ENCODE measurements at places on chromosomes 12 and 14.

DNA sequence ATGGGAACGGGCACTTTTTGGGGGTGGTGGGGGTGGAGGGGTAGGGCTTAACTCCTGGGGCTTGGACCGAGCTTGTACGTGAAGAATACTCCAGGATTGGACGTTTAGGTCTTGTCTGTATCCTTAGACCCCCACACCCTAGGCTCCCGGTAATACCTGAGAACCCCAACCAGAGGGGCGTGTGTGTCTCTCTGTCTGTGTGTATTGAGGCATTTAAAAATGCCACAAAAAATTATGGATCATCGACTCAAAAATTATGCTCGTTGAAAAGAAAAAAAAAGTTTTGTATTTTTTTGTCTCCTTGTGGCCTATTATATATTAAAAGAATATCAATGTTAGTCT lies 459 bp downstream of the PPFIBP1 start:
- DNase-seq: no peak

DNA sequence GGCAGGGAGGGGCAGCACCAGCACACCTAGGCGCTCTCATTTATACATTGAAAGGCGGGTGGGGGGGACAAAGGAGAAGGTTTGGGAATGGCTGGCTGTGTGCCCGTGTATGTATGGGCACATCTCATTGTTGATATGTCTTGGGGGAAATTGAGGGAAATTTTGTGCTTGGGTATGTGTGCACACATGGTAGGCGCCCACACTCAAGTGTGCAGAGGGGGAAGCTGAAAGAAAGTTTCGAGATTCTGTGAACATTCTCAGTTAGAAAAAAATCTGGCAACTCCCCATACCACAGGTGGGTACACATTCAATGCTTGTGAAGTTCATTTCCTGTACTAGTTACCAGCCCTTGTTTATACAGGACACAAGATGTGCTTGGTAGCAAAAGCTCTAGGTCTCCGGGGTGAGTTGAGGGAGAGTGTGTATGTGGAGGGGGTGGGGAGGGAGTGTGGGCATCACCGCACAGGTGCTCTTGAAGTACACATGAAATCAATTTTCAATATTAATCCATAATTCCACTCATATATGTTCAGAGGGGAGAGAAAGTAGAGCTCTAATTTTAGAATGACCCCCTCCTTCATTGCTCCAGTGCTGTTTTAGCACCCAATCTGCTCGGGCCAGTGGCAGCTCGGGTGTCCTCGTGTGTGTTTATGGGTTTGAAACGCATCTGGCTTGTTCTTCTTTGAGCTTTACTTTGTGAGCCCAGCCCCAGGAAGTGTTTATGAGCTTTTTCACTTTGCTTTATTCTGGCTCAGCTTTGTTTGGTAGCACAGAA lies 286.0 kb downstream of the ZFP36L1 start:
- DNase-seq: no peak

DNA sequence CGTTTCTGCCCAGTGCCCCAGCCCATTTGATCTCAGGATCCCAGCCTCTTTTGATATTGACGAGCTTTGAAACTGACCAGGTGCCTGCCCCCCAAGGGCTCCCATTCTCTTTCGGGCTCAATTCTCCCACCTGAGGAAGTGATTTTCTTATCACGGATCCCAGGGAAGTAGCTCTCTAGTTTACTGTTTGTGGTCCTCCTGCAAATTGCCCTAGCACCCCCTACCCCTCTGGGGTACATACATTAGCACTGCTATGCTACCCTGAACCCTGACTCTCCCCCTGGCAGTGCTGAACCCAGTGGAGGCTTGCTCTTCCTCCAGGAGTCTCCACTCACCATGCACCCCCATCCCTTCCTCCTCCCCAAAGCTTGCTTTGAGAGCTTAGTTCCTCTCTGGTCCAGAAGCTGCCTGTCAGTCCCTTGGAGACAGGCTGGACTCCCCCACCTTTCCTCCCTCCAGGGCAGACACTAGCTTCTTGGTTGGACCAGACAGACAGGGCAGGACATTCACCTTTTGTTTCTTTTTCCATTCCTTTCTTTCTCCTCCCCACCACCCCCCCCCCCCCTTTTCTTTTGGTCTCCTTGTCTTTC lies 4.4 kb upstream of the TBX3 start:
- no peak for DNase-seq

- no peak for DNase-seq
Observed at GRCh38 chr14:105945896-105946295, 419.5 kb downstream of the TMEM121 start.

GRCh38 chr12:110869026-110869425 lies 22.2 kb downstream of the CCDC63 start:
- no peak for DNase-seq

DNA sequence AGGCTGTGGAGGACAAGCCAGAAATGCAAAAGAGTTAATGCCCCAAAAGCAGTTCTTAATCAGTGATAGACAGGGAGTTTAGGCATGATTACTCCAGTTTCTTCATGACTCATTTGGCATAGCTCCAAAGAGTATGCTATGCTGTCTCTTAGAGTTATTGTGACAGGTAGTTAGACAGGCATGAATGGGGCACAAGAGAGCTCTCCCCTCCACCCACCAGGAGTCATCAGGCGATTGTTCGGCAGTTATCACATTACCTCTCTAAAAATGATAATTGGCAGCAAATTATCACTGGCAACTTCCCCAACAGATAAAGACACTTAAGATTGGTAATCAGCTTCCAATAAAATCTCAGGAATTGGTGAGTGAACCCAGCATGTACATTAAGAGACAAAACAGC lies 320.1 kb downstream of the DAD1 start:
- no peak for DNase-seq

GRCh38 chr14:21264025-21264801 lies 5.0 kb downstream of the HNRNPC start:
- no peak for DNase-seq

DNA sequence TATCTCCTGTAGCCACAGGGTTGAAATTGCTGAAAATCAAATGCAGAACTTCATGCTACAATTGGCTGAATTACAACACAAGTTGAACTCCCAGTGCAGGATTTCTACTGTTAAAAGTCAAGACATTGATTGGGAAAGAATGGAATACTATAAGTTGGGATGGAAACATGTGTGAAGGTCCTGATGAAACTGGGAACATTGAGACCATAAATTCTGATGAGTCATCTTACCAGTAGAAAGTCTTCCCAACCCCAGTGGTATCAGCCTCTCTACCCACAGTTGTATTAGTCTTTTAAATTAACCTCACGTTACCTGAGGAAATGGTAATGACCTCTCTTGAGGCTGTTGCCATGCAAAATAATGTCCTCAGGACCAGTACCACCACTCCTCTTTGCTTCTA lies 27.4 kb upstream of the DYRK2 start:
- DNase-seq: no peak

- no peak for DNase-seq
Observed at GRCh38 chr12:69298947-69299346, 49.2 kb upstream of the LYZ start.

DNA sequence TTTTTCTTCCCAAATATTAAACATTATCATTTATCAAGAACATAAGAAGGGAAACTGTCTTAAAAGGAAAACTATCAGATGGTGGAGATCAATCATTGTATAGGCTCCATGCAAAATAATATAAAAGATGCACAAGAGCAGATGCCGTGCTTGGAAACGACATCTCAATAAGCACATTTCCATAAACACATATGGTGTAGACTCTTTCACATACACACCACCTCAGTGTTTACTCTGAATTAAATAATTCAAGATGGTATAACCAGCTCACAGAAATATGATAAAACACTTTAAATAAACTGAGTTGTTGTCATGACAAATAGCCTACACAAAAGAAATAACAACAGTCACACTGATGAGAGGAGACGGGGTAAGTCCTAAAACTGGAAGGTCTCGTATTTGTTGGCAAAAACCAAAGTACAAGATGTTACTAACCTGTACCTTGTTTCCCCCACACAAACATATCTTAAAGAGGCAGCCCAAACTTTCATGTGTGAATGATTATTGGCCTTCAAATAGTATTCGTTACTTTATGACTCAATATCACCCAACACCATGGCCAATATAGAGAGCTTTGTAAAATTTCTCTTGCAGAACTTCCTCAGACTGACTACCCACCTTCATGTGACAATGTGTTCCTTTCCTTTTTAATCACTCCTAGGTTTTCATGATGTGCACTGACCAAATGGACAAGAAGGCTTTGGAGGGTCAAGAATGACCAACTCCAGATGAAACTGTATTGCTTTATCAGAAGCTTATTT lies 48.6 kb upstream of the TMPO start:
- DNase-seq: no peak

DNA sequence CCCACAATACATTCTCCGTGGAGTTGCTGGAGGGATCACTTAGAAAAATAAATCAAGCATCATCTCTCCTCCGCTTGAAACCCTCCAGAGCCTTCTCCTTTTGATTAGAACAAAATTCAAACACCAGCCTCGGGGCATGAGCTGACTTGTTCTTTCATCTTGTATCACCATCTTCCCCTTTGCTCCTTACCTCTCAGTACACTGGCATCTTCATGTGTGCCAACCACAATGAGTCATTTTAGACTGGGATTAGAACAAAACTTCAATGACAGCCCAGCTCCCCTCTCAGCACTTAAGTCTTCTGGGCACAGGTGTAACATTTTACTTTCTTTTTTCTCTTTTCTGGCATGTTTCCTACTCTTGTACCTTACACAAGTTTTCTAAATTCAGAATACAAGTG lies 1159.2 kb upstream of the TMEM132C start:
- DNase-seq: no peak

DNA sequence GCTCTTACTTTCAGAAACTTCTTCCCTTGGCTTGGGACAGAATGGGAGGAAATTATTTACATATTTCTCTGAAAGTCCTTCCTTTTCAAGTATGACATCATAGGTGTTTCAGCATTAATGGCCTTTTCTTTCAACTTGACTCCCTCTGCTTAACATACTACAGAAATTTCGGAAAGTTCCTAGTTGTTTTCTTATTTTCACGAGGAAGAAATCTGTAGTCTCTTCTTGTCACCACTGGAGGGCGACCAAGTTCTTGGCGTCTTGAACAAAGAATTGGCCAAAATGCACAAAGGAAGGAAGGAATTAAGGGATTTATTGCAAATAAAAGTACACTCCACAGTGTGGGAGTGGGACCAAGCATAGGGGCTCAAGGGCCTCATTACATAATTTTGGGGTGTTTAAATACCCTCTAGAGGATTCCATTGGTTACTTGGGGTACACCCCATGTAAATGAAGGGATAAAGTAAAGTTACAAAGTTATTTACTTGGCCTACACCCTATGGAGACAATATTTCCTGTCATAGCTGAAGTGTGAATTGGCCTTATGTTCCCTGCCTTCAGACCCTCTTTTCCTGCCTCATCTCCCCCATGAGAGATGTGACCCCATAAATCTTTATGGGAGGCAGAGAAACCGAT lies 70.4 kb downstream of the RPL10L start:
- no peak for DNase-seq

GRCh38 chr14:23631702-23632460 lies 4.3 kb upstream of the DHRS2 start:
- DNase-seq: peak; percentile 40

DNA sequence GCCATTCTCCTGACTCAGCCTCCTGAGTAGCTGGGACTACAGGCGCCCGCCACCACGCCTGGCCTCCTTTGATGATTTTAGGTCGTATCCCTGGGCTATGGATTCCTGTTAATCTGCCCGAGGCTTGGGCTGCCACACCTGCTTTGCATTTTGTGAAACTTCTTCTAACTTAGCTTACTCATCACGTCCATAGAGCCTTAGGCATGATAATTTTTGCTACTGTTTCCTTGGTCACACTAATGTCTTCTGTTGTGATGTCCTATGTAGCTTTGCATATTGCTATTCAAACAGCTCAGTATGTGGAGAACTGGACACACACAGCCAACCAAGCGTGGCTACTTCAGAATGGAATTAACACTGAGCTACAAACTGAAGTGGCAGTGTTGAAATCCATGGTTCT lies 47.5 kb upstream of the DDX11 start:
- DNase-seq: no peak

GRCh38 chr14:105116451-105117256 lies 51.4 kb upstream of the GPR132 start:
- no peak for DNase-seq

GRCh38 chr14:60622210-60622916 lies 26.9 kb downstream of the SIX1 start:
- DNase-seq: no peak

DNA sequence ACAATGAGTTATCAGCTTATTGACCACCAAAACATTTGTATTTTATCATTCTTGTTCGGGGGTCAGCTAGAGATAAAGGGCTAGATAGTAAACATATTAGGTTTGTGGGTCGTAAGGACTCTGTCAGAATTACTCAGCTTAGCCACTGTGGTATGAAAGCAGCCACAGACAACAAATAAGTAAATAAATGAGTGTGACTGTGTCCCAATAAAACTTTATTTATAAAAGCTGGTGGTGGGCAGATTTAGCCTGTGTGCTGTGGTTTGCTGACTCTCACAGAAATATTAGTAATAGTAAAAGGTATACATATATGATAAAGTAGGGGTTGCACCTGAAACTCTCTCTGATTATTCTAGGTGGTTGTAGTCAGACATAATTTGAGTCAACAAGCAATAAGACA lies 56.1 kb downstream of the TPH2 start:
- DNase-seq: no peak

GRCh38 chr12:28998662-28999120 lies 150.4 kb upstream of the FAR2 start:
- no peak for DNase-seq

DNA sequence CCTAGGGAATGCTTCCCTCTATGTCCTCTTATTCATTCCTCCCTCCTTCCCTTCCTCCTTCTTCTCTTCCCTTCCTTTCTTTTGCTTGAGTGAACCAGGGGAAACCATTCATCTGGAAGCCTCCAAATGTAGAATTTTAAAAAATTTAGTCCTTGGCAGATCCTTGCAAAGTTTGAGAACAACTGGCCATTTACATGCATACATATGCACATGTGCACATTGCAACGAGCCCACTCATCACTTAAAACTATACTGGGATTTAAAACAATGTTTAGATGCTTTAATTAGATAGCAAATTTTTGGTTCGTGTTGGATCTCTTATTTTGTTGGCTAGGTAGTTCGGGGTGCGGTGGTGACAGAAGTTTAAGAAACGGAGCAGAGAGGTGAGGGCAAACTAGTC lies 68.0 kb upstream of the HMGA2 start:
- no peak for DNase-seq

GRCh38 chr12:82745807-82746206 lies 59.1 kb downstream of the TMTC2 start:
- DNase-seq: no peak
